ENCODE measurements at places on chromosomes 12 and 14. TPM values are rescaled to one million over a fixed set of nuclear protein-coding genes. Genes with fewer than 3 reads are reported as not detected.

C12orf50 gene
- 0.16 TPM for polyA plus RNA-seq

PCED1B gene
- polyA plus RNA-seq, result 6.5 TPM

GUCY2C gene
- polyA plus RNA-seq, result 0.34 TPM

RND1 gene
- polyA plus RNA-seq, result 3.0 TPM

RFX4 gene
- polyA plus RNA-seq, result not detected

Measured in renal pelvis (tissue), 12 donors.